ENCODE measurements at places on chromosomes 13 and 19.

GRCh38 chr13:23743278-23744076 lies 145.7 kb downstream of the MIPEP start:
- DNase-seq = peak; percentile 13

GRCh38 chr13:105616333-105617075 lies 919.0 kb downstream of the EFNB2 start:
- no peak for DNase-seq

DNA sequence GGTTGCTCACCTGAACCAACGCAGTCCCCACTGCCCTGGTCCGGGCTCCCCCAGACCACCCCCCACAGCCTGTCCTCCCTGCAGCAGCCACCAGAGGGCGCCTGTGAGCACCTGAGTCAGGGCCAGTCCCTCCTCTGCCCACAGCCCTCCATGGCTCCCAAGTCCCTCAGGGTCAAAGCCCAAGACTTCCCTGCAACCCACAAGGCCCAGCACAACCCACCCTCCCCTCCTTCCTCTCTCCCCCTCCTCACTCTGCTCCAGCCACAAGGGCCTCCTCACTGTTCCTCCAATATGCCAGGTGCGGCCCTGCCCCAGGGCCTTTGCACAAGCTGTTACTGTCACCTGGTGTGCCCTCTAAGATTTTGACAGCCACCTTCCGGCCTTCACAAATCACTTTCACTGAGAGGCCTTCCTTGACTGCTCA lies 10.9 kb downstream of the GNA15 start:
- DNase-seq = peak; percentile 47

GRCh38 chr13:28575200-28575599 lies 80.3 kb upstream of the FLT1 start:
- no peak for DNase-seq

DNA sequence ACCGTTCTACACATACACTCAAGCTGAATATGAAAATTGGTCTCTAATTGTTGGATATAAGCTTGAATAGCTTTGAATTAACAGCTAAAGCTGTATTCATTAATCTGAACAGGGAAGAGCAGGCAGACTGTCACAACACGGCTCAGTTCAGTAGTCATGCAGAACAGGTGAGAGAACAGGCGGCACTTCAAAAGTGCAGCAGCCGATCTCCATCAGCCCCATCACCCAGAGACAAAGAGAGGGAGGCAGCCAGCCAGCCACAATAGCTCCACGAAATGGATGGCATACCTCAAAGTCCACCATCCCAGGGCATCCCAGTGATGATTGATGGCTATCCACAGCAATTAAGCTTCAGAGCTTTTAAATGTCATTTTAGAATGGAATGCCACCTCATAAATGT lies 419.2 kb downstream of the OLFM4 start:
- no peak for DNase-seq

- DNase-seq = no peak
Measured at GRCh38 chr13:110869805-110870706, 44.8 kb downstream of the ANKRD10 start.

DNA sequence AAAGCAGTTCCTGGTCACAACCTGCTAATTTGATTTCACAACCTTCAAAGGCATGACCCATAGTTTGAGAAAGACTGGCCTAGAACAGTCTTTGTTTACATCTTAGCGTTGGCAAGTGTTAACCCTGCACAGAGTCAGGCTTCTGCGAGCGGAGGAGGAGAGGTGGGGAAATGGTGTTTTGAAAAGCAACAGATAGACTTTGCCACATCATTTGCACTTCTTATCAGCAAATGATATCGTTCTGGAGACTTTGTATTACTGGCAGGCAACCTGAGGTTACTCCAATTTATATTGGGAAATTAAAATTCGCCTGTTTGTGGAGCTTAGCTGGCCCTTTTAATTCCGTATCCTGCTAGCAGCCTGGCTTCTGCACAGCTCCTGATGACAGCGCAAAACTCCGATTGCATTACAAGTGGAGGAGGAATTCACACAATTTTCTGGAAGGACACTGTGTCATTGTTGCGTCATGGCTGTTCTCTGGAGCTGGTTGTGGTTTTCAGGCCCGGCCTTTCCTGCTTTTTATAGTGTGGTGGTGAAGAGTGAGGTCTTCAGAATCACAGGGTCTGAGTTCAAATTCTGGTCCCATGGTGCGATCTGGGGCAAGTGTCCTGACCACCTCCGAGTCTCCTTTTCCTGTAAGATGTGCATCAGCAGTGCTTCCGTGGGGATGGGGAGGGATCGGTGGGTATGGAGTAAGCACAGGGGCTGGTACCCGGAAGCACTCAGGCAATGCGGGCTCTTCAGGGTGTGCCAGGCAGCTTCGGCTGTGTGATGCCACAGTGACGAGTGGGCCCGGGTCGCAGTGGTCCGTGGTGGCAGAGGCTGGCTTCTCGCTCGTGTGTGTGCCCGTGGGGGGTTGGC lies 49.1 kb upstream of the EHD2 start:
- no peak for DNase-seq

- no peak for DNase-seq
Measured at GRCh38 chr19:39997638-39998216, 867 bp downstream of the ZNF546 start.

DNA sequence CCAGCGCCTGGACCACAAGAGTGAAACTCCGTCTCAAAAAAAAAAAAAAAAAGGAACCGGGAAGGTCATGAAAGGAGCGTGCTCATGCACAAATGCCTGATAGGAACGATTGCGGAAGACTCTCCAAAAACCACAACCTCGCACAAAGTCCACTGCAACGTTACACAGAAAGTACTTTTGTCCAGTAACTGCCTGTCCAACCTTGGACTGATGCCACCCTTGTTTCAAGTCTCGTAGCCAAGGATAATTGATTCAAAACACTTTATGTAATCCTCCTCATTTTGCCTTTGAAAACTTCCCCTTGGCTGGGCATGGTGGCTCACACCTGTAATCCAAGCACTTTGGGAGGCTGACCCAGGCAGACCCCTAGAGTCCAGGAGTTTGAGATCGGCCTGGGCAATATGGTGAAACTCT lies 13.7 kb downstream of the LGALS7 start:
- no peak for DNase-seq

- no peak for DNase-seq
Measured at GRCh38 chr19:35165200-35166058, 10.9 kb downstream of the FXYD5 start.

GRCh38 chr19:51219307-51219706 lies 5.6 kb upstream of the CD33 start:
- DNase-seq = no peak

- no peak for DNase-seq
Measured at GRCh38 chr19:10006335-10006708, 4.0 kb downstream of the COL5A3 start.

- no peak for DNase-seq
Measured at GRCh38 chr13:113819731-113820715, 43.9 kb downstream of the GAS6 start.

GRCh38 chr13:100235311-100235901 lies 146.5 kb downstream of the PCCA start:
- no peak for DNase-seq

GRCh38 chr13:106536244-106537034 lies 977 bp upstream of the EFNB2 start:
- peak; percentile 82 for DNase-seq

- DNase-seq = no peak
Measured at GRCh38 chr19:8101311-8101710, 48.1 kb downstream of the FBN3 start.

DNA sequence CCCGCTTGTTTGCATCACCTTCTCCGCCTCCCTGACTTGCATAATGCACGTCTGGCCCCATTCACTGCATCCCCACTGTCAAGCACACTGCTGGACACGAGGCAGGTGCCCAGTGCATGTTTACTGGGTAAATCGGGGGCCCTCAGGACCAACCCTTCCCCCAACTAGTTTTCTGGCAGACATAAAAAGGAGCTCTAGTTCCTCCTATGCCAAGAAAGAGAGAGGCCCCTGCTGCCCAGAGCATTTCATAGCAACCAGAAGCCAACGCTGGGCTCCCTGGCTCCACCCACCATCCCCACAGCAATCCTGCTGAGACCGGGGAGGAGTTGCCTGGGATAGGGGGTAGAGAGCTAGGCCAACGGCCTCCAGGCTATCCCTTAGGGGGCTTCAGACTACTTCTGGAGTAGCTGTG lies 23.2 kb downstream of the ANKRD27 start:
- no peak for DNase-seq

DNA sequence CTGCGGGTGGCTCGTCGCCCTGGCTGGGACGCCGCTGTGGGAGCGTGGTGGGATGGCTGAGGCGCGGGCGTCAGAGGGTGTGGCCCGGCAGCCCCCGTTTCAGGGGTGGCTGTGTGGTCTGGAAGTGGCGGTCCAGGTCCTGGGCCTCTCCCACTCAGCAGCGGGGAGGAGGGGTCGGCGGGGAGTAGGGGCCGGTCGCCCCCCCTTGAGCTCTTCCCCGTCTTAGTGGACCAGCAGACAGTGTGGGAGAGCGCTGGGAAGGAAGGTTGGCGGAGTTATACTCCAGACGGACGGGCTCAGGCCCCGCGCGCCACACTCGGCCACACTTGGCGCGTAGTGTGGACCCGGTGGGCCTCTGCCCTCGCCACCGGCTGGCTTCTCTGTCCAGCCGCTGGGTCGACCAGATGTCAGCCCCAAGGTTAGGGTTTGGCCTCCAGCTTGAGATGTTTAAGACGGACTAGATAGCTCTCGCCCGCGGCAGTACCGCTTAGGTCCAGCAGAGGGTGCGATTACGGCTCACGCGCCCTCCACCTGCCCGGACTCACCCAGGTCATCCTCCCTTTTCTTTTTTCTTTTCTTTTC lies 21.7 kb upstream of the ZNF429 start:
- DNase-seq = no peak

GRCh38 chr13:20102525-20103180 lies 58.2 kb downstream of the GJA3 start:
- DNase-seq = no peak

DNA sequence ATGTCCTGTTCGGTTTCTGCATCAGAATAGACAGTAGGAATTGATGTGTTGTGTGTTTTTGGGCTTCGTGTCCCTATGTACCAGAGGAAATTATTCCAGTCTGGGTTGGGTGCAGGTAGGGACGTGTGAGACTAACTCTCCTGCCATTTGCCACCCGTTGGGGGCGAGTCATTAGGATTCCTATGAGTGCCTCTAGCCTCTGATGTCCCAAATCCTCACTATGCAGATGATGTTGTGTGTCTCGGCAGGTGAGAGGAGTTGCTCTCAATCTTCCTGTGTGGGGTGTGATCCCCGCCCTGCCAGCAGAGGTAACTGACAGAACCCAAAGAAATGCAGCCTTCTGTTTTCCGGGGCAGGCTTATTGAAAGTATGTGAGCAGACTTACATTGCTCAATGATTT lies 31.2 kb upstream of the ZNF331 start:
- DNase-seq = no peak

GRCh38 chr19:48513289-48514122 lies 1.9 kb upstream of the LMTK3 start:
- peak; percentile 85 for DNase-seq

GRCh38 chr13:77742801-77743200 lies 45.3 kb downstream of the SLAIN1 start:
- DNase-seq = no peak

DNA sequence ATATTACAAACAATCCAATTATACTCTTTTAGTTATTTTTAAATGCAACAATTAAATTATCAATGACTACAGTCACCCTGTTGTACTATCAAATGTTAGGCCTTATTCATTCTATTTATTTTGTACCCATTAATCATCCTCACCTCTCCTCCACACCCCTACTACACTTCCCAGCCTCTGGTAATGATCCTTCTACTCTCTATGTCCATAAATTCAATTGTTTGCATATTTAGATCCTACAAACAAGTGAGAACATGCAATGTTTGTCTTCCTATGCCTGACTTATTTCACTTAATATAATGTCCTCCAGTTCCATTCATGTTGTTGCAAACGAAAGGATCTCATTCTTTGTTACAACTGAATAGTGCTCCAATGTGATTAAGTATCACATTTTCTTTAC lies 1414.6 kb downstream of the SLITRK1 start:
- DNase-seq = no peak

DNA sequence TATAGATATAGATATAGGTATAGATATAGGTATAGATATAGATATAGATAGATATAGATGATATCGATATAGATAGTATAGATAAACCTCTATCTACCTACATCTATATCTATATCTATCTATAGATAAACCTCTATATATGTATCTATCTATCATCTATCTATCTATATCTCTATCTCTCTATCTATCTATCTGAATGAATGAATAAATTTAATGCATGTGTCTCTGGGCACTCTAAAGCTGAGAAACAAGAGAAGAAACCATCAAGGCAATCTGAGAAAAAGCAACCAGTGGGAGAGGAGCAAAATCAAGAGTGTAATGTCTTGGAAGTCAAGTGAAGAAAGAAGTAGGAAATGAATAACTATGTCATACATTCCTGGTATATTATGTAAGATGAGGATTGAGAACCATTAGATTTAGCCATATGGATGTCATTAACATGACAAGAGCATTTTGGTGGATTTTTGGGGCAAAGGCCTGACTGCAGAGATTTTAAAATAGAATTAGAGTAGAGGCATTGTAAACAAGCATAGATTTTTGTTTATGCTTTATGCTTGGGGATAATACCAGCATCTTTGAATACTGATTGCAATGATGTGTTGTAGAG lies 1262.7 kb upstream of the MIR17HG start:
- no peak for DNase-seq

DNA sequence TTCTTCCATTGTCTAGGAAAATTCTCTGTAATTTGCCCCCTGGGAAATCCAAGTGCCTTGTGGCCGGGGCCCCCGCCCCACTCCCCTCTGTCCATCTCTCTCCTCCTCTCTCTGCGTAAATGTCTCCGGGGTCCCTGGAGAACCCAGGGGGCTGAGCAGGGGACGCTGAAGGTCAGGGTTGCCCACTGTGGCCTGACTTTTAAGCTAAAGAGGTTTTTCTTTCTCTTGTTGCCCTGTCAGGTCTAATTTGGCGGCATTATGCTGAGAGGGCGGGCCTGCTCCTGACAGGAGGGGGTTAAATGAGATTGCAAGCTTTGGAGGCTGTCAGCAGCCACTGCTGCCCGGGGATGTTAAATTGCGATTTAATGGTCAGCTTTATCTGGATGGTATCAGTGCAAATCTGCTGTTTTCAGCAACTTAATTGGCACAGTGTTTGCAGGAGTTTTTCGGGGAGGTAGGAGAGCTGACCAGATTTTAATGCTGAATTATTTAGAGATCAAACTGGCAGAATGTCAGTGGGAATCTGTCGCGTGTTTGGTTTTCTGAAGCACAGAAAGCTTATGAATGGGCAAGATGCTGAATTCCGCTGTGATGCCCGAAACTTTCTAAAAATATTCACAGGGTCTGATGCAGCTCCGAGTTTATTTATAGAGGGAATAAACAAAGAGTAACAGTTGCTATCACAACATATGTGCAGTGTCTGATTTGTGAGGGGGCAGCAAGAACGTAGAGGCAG lies 93.2 kb upstream of the SOX1 start:
- DNase-seq = no peak

- DNase-seq = no peak
Measured at GRCh38 chr19:3065675-3066357, 3.5 kb upstream of the TLE5 start.

GRCh38 chr19:925526-926322 lies at the start of gene ARID3A:
TSS of gene ARID3A (plus strand) at chr19:926035. CDS start at chr19:929529, 3,494 bp downstream.
- DNase-seq = peak; percentile 60

DNA sequence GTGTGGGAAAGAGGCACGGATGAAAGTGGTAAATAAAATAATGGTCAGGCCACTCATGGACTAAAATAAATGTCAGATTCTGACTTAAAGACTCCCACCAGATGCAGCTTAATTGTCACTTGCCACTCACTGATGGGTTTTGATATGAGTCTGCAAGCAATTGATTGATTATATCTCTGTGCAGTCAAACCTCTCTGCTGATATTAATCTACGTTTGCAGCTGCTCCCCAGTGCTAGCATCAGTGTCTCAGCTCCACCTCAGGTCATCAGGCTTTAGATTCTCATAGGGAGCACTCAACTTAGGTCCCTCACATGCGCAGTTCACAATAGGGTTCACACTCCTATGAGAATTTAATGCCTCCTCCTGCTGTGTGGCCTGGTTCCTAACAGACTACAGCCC lies 195.3 kb downstream of the B3GLCT start:
- no peak for DNase-seq
